Brain pericyte (primary cell): ENCODE measurements at places on chromosomes 7 and 10.

GRCh38 chr7:1164436-1164835 is 4.4 kb upstream of the ZFAND2A start:
- no peak for DNase-seq

- DNase-seq: no peak
Observed at GRCh38 chr10:88542522-88542921, 40.6 kb downstream of the RNLS start.

GRCh38 chr10:82918022-82918421 is 1043.0 kb downstream of the NRG3 start:
- no peak for DNase-seq

DNA sequence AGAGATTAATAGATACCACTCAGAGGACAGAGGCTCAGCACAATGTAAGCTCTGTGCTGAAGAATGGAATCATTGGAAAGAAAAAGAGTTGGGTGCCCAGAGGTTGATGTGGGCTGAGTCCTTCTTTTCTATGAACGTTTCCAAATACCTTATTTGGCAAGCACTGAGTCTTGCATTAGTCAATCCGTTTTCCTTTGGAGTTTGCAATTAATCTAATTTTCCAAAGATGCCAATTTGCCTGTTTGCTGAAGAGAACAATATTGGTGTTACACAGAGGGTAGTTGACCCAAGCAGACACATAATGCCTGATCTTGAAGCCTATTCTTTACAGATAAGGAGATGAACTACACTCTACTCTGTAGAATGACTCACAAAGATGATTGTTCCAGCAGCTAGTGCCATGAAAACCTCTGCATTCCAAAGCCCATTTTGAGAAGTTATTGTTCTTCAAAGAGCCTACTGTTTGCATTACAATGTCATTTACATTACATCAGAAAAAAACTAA is 55.4 kb upstream of the MET start:
- no peak for DNase-seq

- no peak for DNase-seq
Observed at GRCh38 chr10:129090618-129091366, 376.2 kb upstream of the MGMT start.

GRCh38 chr10:69876931-69877330 is 75.2 kb downstream of the COL13A1 start:
- no peak for DNase-seq

GRCh38 chr7:135459951-135460567 is 49.8 kb downstream of the CNOT4 start:
- DNase-seq: no peak

GRCh38 chr10:110407301-110408170 is 90.2 kb upstream of the DUSP5 start:
- DNase-seq: no peak

GRCh38 chr10:124646483-124647352 is 97.5 kb downstream of the FAM53B start:
- DNase-seq: no peak

DNA sequence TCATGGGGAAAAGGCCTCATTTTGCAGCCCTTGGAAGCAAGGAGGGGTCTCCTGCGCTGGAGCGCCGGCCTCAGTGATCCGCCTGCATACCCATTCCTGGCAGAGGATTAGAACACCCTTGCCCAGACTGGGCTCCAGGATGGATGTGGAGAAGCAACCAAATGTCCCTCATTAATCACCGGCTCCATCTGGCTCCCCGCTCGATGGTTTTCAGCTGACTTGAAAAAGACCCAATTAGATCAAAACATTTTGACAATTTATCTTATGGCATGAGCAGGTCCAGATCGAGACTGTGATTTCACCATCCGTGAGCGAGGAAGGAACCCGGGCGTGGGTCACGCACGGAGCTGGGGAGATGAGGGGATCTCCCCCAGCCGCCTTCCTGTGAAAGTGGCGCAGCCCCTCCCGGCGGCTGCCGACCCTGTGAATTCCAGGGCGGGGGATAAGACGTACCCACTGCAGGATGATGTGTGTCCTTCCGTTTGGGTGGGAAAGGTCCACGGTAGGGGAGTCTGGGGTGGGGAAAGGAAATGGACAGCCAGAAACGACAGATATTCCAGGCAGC is 141.6 kb downstream of the EMX2 start:
- DNase-seq: no peak

DNA sequence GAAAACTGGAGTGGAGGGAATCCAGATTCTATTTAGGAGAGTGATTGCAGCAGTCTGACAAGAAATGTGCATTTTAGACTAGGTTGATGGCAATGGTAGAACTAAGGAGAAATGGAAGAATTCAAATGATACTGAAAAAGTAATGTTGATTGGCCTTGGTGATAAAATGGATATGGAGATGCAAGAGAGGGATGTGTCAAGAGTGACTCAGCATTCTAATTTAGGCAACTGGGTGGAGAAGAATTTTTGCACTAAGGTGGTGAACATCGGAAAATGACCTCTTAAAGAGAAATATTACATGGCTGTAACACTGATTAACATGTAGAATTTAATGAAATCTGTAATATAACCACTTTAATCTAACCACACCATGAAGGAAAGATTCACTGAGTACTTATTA is 806.5 kb downstream of the PHTF2 start:
- no peak for DNase-seq

GRCh38 chr10:75021379-75022249 is 89.8 kb upstream of the SAMD8 start:
- no peak for DNase-seq

DNA sequence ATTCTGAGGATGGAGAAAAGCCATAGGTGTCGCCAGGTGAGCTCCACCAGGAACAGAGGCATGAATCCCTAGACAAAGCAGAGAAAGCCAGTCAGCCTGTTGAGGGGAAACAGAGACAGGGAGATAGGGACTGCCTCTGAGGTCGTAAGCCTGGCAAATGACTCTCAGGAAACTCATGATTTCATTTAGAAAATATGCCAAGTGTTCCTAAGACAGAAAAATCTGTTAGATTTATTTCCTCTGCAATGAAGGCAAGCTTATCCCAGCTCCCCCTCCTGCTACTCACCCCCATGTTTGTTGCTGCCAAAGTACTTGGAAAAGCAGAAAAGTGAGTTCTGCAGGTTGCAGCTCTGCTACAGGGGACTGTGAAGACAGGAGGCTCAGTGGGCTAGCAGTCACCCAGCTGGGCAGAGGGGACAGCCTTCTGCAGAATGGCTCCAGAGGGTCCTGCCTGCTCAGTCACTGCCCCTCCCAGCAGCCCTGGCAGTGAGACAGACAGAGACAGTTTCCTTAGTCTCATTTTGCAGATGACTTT is 184.3 kb downstream of the ADRA2A start:
- DNase-seq: no peak

DNA sequence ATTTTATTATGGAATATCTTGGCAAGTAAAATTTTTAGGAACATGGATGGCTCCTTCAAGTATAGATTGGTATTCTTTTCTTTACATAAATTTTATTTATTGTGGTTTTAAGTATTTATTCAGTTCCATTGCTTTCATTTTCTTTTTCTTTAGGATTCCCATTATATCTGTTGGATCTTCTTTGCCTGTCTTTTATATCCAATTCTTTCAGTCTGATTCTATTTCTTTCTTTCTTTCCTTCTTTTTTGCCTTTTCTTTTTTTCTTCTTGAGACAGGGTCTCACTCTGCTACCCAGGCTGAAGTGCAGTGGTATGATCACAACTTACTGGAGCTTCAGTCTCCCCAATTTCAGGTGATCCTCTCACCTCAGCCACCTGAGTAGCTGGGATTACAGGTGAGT is 74.2 kb upstream of the GLI3 start:
- no peak for DNase-seq

DNA sequence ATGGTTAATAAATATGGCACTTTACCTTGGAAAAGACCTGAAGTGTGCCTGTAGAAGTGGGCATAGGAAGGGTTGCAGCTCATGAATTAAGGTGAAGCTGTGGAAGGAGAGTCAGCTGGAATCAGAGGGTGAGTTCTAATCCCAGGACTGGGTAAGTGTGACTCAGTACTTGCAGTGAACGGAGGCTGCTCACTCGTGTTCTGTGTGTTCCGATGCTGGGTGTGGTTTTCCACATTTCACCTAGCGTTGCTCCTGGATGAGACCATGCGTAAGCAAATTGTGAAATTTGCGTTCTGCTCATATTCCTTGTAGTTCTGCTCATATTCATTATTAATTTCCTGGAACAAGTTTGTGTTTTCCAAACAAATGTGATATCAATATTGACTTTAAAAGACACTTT is 22.4 kb upstream of the TMEM236 start:
- DNase-seq: no peak

DNA sequence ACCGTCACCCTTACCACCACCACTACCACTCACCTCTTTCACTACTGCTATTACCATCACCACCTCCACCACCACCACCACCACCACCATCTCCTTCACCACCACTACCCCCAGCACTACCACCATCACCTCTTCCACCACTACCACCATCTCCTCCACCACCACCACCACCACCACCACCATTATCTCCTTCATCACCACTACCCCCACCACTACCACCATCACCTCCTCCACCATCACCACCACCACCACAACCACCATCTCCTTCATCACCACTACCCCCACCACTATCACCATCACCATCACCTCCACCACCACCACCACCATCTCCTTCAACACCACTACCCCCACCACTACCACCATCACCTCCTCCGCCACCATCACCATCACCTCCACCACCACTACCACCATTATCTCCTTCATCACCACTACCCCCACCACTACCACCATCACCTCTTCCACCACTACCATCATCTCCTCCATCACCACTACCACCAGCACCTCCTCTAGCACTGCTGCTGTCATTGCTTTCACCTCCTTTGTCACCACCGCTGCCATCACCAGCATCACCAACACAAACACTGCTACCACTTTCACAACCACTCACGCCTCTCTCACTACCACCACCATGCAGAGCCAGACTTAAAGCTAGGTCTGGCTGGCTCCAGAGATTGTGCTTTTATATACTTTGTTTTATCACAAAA is 109.3 kb downstream of the ICA1 start:
- DNase-seq: no peak

DNA sequence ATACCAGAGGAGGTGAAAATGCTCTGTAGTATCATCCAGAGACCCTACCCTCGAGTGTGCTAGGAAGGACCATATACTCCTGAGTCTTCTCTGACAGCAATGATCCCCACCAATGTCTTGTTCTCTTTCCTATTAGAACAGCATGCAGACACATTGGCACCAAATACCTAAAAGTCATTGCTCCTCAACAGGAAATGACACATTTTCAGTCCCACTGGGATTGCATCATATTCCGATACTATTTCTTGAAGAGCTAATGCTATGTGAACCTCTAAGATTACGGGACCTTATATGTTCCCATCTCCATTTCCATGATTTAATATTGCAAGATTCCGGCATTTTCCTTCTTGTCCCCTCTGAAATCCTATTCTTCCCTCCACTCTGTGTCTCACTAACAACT is 177.4 kb downstream of the NRP1 start:
- DNase-seq: no peak

DNA sequence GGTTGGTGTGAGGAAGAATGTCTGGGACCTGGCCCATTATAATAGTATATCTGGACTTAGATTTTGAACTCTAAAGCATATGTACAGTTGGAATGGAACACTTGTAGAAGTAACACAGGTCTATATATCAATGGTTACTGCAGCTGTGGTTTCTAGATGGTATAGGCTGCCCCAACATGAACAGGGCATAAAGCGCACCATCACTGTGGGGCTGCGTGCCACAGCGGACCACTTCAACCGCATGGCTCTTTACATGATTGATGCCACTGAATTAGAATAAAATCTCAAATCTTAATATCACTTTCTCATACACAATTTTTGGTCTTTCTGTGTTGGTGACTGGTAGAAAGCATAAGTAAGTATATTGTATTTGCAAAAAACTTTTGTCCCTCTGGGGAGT is 59.5 kb downstream of the KLRG2 start:
- no peak for DNase-seq

DNA sequence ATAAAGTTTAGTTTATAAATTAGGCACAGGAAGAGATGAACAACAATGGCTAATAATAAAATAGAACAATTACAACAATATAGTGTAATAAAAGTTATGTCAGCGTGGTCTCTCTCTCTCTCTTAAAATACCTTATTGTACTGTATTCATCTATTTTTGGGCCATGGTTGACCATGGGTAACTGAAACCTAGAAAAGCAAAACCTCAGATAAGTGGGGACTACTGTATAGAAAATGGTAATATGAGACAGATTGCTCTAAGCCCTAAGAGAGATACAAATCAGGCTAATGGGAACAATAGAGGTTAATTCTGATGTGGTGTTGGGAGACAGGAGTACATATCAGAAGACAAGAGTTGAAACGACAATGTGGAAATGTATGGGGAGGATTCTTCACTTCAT is 86.2 kb downstream of the ZNF365 start:
- no peak for DNase-seq

GRCh38 chr10:6271663-6272062 is 68.9 kb downstream of the PFKFB3 start:
- no peak for DNase-seq

GRCh38 chr7:66443946-66444345 is 184.7 kb upstream of the KCTD7 start:
- no peak for DNase-seq
